ENCODE measurements at places on chromosomes 13 and 19.

DNA sequence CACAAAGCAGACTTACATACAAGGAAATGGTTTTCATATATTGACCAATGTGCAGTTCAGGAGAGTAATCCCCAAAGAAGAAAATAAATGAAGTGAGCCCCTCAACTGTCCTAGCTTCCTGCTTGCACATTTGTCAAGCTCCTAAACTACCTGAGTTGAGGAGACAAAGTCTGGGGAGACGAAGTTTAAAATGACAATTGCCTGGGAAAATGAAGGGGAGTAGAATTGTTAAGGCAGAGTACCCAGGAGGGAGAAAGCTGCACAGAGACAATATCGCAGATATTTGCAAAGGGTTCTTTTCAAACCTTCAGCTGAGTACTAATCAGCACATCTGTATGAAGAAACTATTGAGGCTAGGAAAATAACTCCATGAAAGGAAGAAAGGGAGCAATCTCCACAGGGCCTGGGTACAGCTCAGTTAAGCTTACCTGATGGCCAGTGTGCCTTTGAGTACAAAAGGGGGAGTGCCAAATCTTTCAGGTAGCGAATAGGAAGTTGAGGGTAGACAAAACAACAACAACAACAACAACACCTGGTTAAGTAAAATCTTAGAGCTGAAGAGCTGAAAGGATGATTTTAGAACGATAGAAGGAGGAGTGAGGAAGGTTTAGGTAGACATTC lies 1700.1 kb upstream of the PRR20A start:
- DNase-seq = no peak

GRCh38 chr19:41548954-41549688 lies 26.8 kb upstream of the CEACAM21 start:
- no peak for DNase-seq

DNA sequence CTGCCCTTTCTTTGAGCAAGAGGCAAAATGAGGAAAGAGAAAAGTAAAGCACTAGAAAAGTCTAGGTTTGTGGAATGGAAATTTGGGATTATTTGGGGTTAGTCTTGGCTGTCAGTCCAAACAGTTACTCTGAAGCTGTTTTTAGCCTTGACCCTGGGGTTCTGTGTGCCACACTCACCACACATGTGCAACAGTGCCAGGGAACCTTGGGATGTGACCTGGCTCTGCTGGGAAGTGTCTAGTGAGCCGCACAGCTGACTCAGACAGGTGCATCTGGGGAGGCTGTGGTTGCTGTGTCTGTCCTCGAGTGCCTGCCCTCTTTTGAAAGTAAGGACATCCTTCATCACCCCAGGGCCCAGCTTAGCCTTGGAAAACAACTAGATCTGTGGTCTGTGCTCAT lies 15.8 kb downstream of the MICOS13 start:
- no peak for DNase-seq

DNA sequence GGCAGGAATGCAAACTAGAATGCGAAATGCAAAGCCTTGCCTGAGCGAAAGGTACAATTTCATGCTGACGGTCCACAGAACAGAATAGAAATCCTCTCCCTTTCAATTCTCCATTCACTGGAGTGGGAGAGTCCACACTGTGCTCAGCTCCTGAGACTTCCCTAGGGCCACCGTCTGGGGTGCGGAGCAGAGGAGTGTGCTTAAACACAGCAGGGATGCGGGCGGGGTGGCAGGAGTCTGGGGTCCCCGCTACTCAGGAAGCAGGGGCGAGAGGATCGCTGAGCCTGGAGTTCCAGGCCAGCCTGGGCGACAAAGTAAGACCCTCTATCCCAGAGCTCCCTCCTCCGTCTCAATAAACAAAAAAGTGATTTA lies 552 bp upstream of the ZNF816 start:
- DNase-seq = no peak

- no peak for DNase-seq
Observed at GRCh38 chr19:18939922-18940768, 872 bp downstream of the HOMER3 start.

DNA sequence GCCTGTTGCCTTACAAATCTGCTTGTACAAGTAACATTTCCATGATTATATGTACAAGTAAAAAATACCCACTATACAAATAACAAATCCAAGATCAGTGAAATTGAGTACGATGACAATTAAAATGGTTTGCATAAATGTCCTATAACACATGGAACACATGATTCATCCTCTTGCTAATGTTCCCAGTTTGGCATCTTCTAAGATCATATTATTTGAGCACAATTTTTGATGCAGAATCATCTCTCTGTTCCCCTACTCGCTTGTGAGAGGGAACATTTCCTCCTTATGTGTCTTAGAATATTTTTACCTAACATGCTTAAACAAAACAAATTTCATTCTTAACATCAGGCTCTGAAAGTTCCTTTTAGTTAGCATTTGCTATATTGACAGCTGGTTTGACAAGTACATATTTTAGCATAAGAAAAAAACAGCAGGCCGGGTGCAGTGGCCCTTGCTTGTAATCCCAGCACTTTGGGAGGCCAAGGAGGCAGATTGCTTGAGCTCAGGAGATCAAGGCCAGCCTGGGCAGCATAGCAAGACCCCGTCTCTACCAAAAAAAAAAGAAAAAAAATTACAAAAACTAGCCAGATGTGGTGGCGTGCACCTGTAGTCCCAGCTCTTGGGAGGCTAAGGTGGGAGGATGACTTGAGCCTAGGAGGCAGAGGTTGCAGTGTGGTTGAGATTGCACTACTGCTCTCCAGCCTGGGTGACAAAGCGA lies 14.2 kb downstream of the ZNF331 start:
- DNase-seq = no peak

- no peak for DNase-seq
Observed at GRCh38 chr19:3098515-3099346, 4.6 kb downstream of the GNA11 start.

- DNase-seq = peak; percentile 46
Observed at GRCh38 chr13:48749699-48750473, 96.2 kb downstream of the CYSLTR2 start.
